ENCODE measurements at places on chromosomes 16 and 17. TPM values are rescaled to one million over a fixed set of nuclear protein-coding genes. Genes with fewer than 3 reads are reported as not detected.

PRAC2 gene
- total RNA-seq, result not detected

NUBP1 gene
- 27.4 TPM for total RNA-seq

ASPHD1 gene
- total RNA-seq, result 13.0 TPM

RCVRN gene
- total RNA-seq, result not detected

KRTAP9-8 gene
- not detected for total RNA-seq

CMTM2 gene
- total RNA-seq, result not detected

HBZ gene
- not detected for total RNA-seq

MT4 gene
- not detected for total RNA-seq

RAMP2 gene
- total RNA-seq, result 0.58 TPM

KLHL10 gene
- total RNA-seq, result under 0.01 TPM

CHMP1A gene
- 69.3 TPM for total RNA-seq

MED31 gene
- total RNA-seq, result 9.3 TPM

TCAP gene
- total RNA-seq, result 0.19 TPM

PNMT gene
- total RNA-seq, result not detected

GP1BA gene
- not detected for total RNA-seq

ITGAD gene
- not detected for total RNA-seq

CASKIN1 gene
- 0.19 TPM for total RNA-seq

KRTAP4-3 gene
- total RNA-seq, result not detected

MAP2K3 gene
- total RNA-seq, result 33.4 TPM

TBCD gene
- total RNA-seq, result 18.6 TPM

Measured in regular cardiac myocyte (primary cell).